Spinal cord (tissue), 10 donors: ENCODE measurements at places on chromosomes 6 and 20. TPM values are rescaled to one million over a fixed set of nuclear protein-coding genes. Genes with fewer than 3 reads are reported as not detected.
A peak's percentile ranks its signal among the peaks of the same experiment; 100 is the strongest.

DNA sequence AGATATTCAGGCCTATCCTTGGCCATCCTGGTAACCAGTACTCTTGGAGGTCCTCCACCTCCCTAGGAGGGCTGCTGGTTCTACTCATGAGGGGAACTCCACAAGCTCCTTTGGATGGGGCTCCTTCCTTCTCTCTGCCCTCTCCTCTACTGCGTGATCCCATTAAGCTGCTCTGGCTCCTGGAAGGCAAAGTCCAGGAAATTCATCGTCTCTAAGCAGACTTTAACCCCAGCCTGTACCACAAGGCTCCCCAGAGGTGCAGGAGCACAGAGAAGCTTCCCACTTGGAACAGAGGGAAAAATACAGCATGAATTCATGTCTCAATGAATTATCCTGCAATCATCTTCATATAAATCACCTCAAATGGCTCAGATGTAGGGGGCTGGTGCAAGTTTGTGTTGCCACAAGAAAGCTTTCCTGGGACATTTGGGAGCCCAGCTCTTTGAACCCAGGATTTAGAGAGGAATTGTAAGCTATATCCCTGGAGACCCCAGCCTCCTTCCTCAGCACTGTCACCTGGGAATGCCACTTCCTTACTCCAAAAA, 355.4 kb downstream of the CDC5L start:
- no peaks in the 10 kb centered on the region for H3K27me3 ChIP-seq
- no peak overlapping the region for H3K27ac ChIP-seq
- peaks cover 12% of the 10 kb centered on the region for H3K4me1 ChIP-seq
- no peaks in the 10 kb centered on the region for H3K36me3 ChIP-seq

- H3K27me3 ChIP-seq = no peaks in the 10 kb centered on the region
- H3K27ac ChIP-seq = no peak overlapping the region
- no peak overlapping the region for H3K4me3 ChIP-seq
- no peaks in the 10 kb centered on the region for H3K4me1 ChIP-seq
- DNase-seq = no peak
- no peaks in the 10 kb centered on the region for H3K36me3 ChIP-seq
Observed at GRCh38 chr6:150184850-150185731, 42.2 kb downstream of the PPP1R14C start.

GRCh38 chr20:47792021-47792618, 6.8 kb upstream of the SULF2 start:
- peaks cover 23% of the 10 kb centered on the region for H3K4me1 ChIP-seq
- no peak overlapping the region for H3K27ac ChIP-seq
- H3K36me3 ChIP-seq = no peaks in the 10 kb centered on the region

DNA sequence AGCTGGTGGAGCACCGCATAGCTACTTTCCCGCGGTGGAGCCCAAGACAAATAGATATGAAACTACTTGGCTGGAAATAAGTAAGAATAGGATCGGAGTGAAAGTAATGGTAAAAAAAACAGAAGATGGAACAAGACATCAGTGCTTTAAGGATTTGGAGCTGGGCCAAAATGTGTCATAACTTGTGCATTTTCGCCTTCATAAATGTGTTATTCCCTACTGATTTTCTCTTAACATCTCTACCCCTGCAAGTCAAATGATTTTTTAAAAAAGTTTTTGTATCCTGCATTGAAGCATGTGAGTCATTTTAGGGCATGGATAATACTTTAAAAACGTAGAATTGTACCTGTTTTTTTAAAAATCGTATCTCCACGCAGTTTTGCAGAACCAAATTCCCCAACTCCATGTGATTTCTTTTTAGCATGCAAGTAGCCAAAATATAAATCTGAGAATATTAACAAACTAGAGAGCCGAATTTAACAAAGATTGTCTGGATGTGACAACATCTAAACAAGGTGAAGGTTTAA, 882 bp upstream of the FAM184A start:
- peak overlapping the region; percentile 62 for H3K27ac ChIP-seq
- peaks cover 5% of the 10 kb centered on the region for H3K4me1 ChIP-seq
- no peak for DNase-seq
- H3K27me3 ChIP-seq = no peaks in the 10 kb centered on the region
- H3K36me3 ChIP-seq = no peaks in the 10 kb centered on the region

DNA sequence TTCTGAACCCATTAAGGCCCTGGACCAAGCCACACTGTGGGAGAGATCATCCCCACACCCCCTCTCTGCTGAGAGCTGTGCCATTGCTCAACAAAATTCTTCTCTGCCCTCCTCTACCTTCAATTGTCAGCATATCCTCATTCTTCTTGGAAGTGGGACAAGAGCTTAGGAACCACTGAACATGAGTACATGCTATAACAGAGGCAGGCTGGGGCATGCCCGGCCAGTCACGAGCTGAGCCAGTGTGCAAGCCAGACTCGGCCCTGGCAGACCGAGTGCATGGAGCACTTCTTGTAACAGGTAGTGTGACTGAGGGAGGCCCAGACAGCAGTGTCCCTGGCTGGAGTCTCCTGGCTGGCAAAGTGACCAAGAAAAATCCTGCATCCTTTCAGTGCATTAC, 149.2 kb downstream of the MOXD1 start:
- no peak overlapping the region for H3K4me3 ChIP-seq
- no peaks in the 10 kb centered on the region for H3K4me1 ChIP-seq
- no peaks in the 10 kb centered on the region for H3K36me3 ChIP-seq
- no peak overlapping the region for H3K27ac ChIP-seq
- no peaks in the 10 kb centered on the region for H3K27me3 ChIP-seq
- DNase-seq = no peak

DNA sequence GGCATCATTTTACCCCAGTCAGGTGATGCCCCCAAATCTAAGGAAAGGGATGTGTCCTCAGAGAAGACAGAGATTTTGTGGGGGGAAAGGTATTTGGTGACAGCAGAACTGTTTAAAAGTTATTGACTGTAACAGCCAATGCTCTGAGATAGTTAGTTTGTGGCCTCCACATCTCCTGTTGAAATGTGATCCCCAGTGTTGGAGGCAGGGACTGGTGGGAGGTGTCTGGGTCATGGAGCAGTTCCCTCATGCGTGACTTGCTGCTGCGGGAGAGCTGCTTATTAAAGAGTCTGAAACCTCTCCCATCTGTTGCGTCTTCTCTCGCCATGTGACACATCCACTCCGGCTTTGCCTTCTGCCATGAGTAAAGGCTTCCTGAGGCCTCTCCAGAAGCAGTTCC, 282.8 kb upstream of the FOXQ1 start:
- H3K36me3 ChIP-seq = no peaks in the 10 kb centered on the region
- H3K4me3 ChIP-seq = no peak overlapping the region
- H3K4me1 ChIP-seq = peaks cover 5% of the 10 kb centered on the region

- H3K4me3 ChIP-seq = no peak overlapping the region
- no peak overlapping the region for H3K27ac ChIP-seq
- DNase-seq = no peak
- H3K36me3 ChIP-seq = no peaks in the 10 kb centered on the region
- no peaks in the 10 kb centered on the region for H3K27me3 ChIP-seq
Observed at GRCh38 chr6:134603561-134603960, 285.6 kb upstream of the SGK1 start.

- no peaks in the 10 kb centered on the region for H3K27me3 ChIP-seq
- H3K36me3 ChIP-seq = no peaks in the 10 kb centered on the region
- no peak overlapping the region for H3K4me3 ChIP-seq
- no peak for DNase-seq
- H3K4me1 ChIP-seq = no peaks in the 10 kb centered on the region
- no peak overlapping the region for H3K27ac ChIP-seq
Observed at GRCh38 chr6:32553037-32553742, 23.1 kb upstream of the HLA-DRB5 start.

GRCh38 chr6:104638841-104639290, 220.9 kb downstream of the HACE1 start:
- no peak overlapping the region for H3K27ac ChIP-seq
- no peak overlapping the region for H3K4me3 ChIP-seq
- H3K4me1 ChIP-seq = no peaks in the 10 kb centered on the region
- H3K36me3 ChIP-seq = no peaks in the 10 kb centered on the region
- no peak for DNase-seq
- no peaks in the 10 kb centered on the region for H3K27me3 ChIP-seq

DNA sequence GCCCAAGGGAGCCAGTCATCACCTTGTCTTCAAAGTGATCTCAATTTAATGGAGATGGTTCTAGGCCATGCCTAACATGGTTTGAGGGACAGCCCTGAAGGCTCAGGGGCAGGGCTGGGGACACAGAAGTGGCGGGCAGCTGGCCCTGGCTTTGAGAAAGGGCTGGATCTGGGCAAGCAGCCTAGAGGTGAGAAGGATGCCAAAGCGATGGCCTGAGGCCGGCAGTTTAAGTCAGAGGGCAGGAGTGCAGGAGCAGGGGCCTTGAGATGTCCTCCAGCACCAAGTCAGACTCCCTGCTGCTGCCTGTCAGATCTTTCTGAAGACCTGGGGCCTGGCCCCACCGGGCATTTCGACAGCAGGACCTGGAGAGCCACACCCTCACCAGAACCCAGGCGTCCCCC, 28.4 kb upstream of the APMAP start:
- H3K36me3 ChIP-seq = peaks cover 52% of the 10 kb centered on the region
- H3K27ac ChIP-seq = no peak overlapping the region
- H3K4me1 ChIP-seq = no peaks in the 10 kb centered on the region
- no peaks in the 10 kb centered on the region for H3K27me3 ChIP-seq
- no peak for DNase-seq
- no peak overlapping the region for H3K4me3 ChIP-seq

- peak; percentile 28 for DNase-seq
- no peaks in the 10 kb centered on the region for H3K27me3 ChIP-seq
- H3K4me3 ChIP-seq = no peak overlapping the region
- no peak overlapping the region for H3K27ac ChIP-seq
- H3K4me1 ChIP-seq = no peaks in the 10 kb centered on the region
Observed at GRCh38 chr6:127606131-127606562, 29.2 kb downstream of the C6orf58 start.

DNA sequence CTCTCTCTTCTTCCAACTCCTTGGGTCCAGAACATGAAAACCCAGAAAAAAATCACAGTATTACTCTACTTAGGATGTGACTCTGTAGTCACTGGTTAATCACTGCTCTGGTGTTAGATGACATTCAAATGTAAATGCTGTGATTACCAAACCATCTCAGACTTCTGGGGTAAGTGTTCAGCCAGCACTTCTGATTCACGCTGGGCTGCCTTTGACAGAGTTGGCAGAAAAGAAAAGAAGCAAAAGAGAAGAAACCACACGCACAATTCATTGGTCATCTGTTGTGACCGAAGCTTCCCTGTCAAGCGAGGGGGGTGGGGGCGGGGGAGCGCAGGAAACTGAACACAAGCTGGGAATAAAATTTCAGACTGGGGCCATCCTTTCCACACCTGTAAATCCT, 82.7 kb downstream of the PSMG4 start:
- no peaks in the 10 kb centered on the region for H3K36me3 ChIP-seq
- no peaks in the 10 kb centered on the region for H3K27me3 ChIP-seq
- H3K4me1 ChIP-seq = peaks cover 40% of the 10 kb centered on the region
- H3K4me3 ChIP-seq = no peak overlapping the region
- peak overlapping the region; percentile 82 for H3K27ac ChIP-seq

DNA sequence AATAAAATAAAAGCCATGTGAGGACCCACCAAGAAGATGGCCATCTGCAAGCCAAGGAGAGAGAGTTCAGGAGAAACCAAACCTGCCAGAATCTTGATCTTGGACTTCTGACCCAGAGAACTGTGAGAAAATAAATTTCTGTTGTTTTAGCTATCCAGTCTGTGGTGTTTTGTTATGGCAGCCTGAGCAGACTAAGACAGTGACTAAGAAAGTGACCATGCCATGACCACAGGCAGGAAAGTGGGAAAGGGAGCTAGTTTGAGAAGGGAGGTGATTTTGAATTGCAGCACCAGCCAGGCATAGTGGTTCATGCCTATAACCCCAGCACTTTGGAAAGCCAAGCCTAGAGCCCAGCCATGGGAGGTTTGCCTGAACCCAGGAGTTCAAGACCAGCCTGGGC, 21.9 kb upstream of the C6orf62 start:
- no peaks in the 10 kb centered on the region for H3K36me3 ChIP-seq
- H3K4me3 ChIP-seq = no peak overlapping the region
- no peak for DNase-seq
- H3K27ac ChIP-seq = no peak overlapping the region

DNA sequence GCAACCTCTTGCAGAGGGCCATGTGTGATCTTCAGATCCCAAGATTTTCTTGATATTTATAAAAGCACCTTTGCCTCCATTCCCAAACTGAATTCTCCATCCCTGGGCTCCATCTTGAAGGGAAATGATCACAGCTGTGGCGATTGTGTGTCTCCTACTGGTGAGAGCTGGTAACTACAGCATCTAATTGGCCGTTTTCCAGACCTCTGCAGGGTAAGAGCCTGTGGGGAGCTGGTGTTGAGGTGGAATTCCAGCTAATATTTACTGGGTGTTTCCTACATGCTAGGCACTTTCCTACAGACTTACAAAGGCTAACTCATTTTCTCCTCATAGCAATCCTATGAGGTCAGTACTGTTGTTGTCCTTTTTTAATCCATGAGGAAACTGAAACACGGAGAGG, 59.2 kb upstream of the FNDC1 start:
- H3K4me3 ChIP-seq = no peak overlapping the region
- DNase-seq = no peak
- peaks cover 18% of the 10 kb centered on the region for H3K4me1 ChIP-seq
- H3K27me3 ChIP-seq = no peaks in the 10 kb centered on the region
- H3K27ac ChIP-seq = no peak overlapping the region

DNA sequence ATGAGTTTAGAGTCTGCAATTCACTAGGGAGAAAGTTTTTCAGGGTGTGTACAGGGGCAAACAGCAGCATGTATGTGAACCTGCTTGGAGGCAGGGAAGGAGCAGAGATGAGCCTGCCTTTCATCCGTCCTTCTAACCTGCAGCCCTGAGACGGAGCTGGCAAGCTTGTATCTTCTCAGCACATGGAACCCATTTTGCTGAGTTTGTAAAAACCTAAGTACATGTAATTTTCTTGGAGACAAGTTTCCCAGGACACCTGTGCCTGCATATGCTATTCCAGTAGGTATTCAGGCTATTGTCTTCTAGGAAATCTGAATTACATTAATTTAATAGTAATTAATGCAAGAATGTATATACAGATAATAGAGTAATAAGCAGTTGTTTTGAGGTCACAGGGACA, 28.8 kb upstream of the MOXD1 start:
- no peaks in the 10 kb centered on the region for H3K4me1 ChIP-seq
- H3K27me3 ChIP-seq = no peaks in the 10 kb centered on the region
- DNase-seq = no peak
- no peak overlapping the region for H3K27ac ChIP-seq

- no peak overlapping the region for H3K4me3 ChIP-seq
- no peaks in the 10 kb centered on the region for H3K27me3 ChIP-seq
- H3K36me3 ChIP-seq = no peaks in the 10 kb centered on the region
- no peak overlapping the region for H3K27ac ChIP-seq
Observed at GRCh38 chr6:136086686-136087085, 163.4 kb downstream of the MTFR2 start.

Gene ZKSCAN8
- 22.0 TPM for polyA plus RNA-seq

Gene NT5E
- 13.0 TPM for polyA plus RNA-seq

Gene ENPP5
- polyA plus RNA-seq = 4.0 TPM
